ENCODE measurements at places on chromosomes 16 and 17. TPM values are rescaled to one million over a fixed set of nuclear protein-coding genes. Genes with fewer than 3 reads are reported as not detected.
A peak's percentile ranks its signal among the peaks of the same experiment; 100 is the strongest.

GRCh38 chr16:73197598-73197997, 149.7 kb upstream of the ZFHX3 start:
- no peak for DNase-seq

DNA sequence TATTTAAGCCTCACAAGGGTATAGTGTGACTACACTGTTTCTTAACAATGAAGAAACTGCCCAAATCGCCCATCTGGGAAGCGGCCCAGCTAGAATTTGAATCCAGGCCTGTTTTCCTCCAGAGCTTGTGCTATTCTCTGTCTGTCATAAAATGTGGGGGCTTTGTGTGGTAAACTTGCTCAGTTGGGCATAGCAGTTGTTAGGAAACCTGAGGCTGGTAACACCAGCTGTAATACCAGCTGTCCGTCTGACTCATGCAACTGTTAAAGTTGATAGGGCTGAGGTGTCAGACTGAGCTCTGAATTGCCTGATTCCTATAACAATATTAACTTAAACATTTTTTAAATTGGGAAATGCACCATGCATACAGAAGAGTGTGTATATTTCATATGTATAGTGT, 9.3 kb downstream of the NOD2 start:
- DNase-seq = no peak

DNA sequence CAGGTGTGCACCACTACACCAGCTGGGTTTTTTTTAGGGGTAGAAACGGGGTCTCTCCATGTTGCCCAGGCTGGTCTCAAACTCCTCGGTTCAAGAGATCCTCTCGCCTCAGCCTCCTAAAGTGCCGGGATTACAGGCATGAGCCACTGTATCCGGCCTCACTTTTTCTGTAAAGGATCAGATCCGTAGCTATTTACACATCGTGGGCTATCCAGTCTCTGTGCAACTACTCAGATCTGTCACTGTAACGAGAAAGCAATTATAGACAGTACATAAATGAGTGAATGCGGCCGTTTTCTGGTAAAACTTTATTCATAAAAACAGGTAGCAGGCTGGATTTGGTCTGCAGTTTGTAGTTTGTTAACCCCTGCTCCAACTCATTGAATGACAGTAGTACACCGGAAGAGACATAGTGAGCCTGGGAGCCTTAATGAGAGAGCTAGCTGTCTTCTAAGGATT, 44.5 kb downstream of the VMP1 start:
- DNase-seq = no peak

GRCh38 chr16:3115003-3115402, 2.6 kb downstream of the ZNF205 start:
- DNase-seq = no peak

DNA sequence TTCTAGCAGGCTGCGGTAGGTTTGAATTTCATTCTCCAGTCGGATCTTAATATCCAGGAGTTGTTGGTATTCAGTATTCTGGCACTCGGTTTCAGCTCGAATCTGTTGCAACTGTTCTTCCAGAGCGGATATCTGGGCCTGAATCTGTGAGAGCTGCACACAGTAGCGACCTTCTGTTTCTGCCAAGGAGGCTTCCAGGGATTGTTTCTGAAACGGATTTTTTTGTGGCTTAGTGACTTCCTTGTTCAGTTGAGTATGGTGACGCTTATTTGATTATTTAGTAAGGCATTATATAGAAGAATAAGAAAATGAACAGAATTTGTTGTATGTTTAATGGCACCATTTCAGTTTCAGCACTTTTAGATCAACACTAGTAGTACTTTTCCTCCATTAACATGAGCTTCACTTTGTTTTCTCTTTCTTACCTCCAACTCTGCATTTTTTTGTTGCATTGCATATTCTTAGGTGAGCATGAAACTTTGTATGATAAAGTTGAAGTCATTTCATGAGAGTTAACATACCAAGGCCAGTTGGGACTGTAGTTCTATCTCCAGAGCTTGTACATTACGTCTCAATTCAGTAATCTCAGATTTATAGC, 2.8 kb downstream of the KRT10 start:
- DNase-seq = no peak

GRCh38 chr17:62774338-62774737, 33.8 kb downstream of the MARCHF10 start:
- DNase-seq = no peak

GRCh38 chr16:4525069-4525468, 13.5 kb downstream of the CDIP1 start:
- DNase-seq = no peak

Gene ANKFN1
- polyA plus RNA-seq = 0.01 TPM

Gene CCL8
- polyA plus RNA-seq = 0.38 TPM

GRCh38 chr17:2233441-2233947, 70.1 kb downstream of the SMG6 start:
- DNase-seq = peak; percentile 22

Gene NPIPB12
- 107 TPM for polyA plus RNA-seq

DNA sequence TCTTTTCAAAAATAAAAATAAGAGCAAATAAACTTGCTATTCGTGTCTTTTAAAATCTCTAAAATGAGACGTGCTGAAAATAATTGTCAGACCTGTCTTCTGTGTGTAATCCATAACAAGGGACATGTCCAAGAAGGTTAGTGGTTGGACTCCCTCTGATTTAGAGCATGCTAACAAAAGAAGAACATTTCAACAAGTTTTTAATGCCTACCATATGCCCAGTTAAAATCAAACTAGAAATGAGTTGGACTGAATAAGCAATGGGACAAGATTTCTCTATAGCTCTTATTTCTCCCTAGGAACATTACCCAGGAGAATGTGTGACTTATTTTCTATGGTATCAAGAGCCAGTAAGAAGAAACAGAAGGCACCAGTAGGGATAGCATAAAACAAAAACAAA, 689.7 kb upstream of the SOX9 start:
- DNase-seq = no peak

DNA sequence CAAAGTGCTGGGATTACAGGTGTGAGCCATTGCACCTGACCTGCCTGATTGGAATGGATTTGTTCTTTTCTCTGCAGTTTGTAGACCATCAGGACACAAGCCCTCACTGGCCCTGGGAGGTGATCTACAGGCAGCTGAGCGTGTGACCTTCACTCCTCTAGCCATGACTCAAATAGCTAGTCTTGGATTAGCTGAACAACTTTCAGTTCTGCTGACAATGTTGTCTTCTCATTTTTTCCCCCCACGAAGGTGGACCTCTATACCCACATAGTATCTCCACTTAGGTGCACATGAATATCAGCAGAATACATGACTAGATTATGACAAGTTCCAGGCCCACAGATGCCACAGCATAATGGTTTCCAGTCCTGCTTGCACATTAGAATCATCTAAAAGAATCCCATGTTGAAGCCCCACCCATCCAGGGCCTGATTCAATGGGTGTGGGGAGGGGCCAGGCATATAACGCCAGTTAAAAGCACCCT, 36.8 kb downstream of the HS3ST3B1 start:
- DNase-seq = no peak

Gene SOST
- 0.03 TPM for polyA plus RNA-seq

DNA sequence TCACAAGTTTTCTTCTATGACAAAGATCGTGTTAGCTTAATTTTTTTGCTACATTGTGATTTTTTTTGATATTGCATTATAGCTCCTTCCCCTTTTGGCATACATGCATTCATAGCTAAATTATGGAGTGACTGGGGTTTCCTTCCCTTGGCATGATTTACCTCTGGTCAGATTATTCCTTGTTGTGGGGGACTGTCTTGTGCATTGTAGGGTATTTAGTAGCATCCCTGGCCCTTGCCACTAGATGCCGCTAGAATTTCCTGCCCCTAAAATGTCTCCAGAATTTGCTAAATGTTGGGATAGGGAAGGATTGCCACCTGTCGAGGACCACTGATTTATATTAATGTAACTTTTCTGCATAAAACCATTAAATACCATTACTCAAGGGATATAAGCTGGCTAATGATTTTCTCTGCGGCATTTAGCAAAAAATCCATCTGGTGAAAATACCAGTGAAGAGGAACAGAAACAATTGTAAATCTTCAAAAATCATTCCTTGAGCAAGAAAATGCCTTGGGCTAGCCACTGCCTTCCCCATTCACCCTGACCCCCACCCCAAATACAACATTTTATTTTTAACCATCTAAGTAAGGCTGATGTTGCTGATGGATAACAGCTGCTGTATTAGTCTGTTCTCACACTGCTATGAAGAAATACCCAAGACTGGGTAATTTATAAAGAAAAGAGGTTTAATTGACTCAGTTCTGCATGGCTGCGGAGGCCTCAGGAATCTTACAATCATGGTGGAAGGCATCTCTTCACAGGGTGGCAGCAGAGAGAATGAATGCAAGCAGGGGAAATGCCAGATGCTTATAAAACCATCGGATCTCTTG, 195.2 kb downstream of the MAP2K6 start:
- no peak for DNase-seq
